ENCODE measurements at places on chromosomes 7 and 10.
A peak's percentile ranks its signal among the peaks of the same experiment; 100 is the strongest.

DNA sequence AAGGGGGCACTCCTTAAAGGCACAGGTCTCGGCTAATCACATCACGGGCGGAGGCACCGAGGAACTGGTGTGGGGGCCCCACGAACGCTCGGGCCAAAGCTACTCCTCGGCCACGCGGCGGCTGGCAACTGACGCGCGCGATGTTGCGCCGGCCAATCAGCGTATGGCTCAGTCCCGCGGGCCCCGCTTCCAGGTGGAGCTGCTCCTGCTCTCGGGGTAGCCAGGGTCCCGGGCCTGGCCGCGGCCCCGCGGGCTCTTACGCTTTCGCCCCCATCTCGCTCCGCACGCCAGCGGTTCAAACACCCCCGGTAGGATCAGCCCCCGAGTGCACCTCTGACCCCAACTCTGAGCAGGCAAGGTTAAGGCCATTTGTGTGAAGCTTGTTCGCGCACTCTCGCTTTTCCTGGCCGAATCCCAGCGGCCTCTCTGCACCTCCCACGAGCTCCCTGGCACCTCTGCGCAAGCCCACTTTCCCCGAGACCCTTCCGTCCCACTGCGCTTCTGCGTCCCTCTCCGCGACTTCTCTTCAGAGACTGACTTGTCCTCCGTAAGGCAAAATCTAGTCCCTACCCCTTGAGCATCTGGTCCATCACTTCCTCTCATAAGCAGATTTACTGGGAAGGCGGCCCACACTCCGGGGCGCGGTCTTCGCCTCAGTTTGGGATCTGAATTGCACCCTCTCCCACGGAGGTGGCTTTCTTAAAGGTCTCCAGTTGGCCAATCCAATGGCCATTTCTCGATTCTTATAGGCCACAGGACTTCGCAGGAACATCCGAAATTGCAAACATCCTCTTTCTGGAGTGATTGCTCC lies 200.9 kb upstream of the TBX20 start:
- no peak for DNase-seq

DNA sequence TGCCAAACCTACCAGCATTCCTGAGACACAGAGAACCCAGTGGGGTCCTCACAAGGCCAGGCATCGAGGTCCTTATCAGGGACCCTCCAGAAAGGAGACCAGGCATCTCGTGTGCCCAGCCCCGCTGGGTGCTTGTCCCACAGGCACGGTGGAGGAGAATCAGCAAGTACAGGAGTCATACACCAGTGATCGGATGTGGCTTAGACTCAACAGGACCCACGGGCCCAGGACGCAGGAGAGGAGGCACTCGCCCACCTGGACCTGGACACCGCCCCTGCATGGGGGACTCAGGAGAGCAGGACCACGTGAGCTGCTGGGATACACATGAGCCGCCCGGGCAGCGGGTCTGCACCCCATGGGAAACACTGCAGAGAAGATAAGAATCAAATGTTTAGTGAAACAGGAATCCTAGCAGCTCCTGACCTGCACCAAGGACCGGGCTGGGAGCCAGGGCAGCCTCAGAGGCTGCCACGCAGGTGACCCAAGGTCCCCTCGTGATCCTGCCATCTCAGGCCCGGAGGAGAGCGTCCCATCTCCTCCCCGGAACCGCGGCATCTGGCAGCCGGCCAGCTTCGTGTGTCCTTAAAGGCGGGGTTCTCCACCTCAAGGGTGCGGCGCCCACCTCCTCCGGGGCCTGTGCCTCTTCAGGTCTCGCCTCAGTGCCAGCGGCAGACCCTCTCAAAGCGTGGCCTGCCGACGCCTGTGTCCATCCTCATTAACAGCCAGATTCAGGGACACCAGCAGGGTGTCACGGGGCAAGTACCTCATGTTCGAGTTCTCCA lies 59.2 kb downstream of the FOXL3 start:
- DNase-seq: no peak

- no peak for DNase-seq
These were observed 61.3 kb upstream of the DNAAF5 start for GRCh38 chr7:664997-665735.

- peak; percentile 45 for DNase-seq
These were observed 7.3 kb downstream of the LRRN3 start for GRCh38 chr7:111098011-111098925.

DNA sequence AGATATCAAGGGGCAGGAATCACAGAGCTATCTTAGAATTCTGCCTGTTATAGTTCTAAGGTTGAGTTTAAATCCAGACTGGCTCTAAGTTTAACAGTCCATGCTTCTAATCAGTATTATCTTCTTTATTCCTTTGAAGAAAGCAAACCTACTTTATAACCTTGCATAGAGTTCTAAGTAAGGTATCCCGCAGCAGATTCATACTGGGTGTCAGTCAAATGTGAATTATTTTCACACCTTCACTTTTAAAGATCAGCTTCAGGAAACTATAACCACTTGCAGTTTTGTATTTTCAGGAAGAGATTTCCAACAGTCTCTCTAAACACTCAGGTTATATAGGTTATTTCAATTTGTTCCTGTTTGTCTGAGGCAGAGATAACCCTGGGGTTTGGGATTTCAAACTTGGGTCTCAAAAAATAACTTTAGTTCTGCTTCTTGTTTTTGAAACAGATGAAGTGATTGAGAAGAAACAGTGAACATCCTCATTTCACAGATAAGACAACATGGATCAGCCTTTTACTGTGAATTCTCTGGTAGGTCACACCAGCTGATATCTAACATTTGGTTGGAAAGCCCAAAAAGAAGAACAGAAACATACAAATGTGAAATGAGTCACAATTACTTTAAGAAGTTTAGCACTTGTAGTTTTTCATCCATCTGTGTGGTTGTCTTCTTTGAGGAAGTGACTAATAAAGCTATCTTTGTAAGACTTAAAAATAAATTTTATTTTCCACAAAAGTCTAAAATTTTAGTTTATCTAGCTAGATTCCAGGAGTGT lies 21.4 kb downstream of the STAMBPL1 start:
- no peak for DNase-seq

DNA sequence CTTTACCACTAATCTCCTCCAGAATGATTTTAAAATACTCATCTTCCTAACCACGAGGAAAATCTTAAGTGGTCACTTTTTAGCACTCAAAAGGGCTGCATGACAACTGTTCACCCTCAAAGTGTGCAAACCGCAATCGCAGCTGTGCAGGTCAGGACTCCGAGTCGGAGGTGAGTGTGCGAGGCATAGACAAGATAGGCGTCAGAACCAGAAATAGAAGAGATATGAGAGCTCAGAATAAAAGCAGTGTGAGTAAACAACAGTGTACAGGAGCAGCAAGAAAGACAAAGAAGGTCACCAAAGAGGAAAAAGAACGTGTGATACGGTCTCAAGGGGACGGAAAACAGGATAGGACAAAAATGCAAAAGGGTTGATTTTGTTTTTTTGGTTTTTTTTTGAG lies 17.5 kb upstream of the ENO4 start:
- DNase-seq: no peak

DNA sequence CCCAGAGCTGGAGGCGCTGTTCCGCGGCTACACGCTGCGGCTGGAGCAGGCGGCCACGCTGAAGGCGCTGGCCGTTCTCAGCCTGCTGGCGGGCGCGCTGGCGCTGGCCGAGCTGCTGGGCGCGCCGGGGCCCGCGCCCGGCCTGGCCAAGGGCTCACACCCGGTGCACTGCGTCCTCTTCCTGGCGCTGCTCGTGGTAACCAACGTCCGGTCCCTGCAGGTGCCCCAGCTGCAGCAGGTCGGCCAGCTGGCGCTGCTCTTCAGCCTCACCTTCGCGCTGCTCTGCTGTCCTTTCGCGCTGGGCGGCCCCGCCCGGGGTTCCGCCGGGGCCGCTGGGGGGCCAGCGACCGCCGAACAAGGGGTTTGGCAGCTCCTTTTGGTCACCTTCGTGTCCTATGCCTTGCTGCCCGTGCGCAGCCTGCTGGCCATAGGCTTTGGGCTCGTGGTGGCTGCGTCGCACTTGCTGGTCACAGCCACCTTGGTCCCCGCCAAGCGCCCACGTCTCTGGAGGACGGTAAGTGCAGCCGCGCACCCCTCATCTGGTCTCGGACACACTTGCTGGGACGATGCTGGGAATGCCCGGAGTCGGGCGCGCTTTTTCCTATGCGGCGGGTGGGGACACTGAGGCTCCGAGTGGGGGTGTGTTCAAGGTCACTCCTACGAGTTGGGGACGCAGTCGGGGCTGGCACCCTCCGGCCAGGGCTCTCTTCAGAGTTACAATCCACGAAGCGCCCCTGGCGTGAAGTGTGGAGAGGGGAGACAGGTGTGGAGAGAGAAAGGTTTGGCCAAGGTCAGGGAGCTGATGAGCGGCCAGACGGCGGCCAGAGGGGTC lies 717 bp downstream of the ADCY1 start:
- DNase-seq: no peak

DNA sequence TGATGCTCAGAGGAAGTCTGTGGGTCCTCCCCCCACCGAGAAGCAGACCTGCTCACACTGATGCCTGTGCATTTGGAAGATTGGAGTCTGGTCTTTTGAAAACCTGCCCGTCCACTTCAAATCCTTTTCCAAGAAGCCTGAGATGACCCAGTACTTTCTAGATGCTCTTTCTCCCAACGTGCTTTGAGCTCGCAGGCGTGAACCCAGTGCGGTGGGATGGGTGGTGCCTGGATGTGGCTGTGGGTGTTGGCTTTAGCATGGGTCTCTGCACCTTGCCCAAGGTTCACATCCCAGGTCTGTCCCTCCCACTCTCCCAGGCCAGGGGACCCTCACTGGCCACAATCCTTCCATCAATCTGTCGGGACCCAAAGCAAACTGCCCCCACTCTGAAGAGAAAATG lies 170.2 kb downstream of the ADARB2 start:
- no peak for DNase-seq

- no peak for DNase-seq
These were observed 800.5 kb upstream of the KCND2 start for GRCh38 chr7:119472408-119473038.

DNA sequence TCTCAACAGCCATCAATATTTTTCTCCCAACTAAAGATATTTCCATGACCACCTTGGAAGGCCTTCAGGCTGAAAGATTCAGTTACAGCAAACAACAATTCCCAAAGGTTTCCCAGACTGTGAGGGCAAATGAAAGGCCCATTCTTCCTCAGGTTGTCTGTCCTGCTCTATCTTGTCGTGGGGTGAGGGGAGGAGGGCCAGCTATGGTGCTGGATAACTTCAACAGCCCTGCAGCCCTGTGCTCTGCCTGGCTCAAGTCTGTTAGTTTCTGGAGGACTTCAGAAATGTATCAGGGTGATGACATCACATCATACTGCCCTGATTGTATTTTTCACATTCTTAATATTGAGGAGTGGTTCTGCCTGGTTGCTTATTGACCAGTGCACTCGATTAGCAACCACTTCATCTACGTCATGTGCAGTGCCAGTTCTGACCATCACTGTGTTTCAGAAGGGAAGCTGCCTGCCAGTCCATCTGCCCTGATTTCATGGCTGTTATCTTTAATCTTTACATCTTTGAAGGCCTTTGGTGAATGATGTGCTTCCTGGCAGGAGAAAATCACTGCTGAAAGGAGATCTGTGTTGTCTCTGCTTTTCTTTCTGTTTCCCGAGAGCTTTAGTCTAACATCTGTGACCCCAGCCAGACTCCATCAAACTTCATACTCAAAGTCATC lies 135.5 kb downstream of the NRF1 start:
- DNase-seq: no peak

DNA sequence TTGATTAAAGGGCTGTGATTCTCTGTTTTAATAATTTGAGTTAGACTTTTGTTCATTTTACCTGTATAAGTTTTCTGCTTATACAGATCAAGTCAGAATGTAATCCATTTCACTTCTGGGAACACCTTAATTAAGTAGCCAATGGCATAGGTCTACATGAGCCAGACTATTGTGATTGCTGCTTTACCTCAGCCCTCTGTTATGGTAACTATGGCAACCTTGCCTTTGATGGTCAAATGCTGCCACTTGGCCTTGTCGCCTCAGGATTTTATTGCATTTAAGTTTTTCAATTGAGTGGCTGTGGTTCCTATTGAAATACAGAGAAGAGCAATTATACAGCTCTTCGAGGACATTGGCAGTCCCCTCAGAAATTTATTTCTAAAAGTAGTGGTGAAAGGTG lies 64.3 kb upstream of the TMEM106B start:
- no peak for DNase-seq

- no peak for DNase-seq
These were observed 4.3 kb downstream of the DDC start for GRCh38 chr7:50560865-50561351.

DNA sequence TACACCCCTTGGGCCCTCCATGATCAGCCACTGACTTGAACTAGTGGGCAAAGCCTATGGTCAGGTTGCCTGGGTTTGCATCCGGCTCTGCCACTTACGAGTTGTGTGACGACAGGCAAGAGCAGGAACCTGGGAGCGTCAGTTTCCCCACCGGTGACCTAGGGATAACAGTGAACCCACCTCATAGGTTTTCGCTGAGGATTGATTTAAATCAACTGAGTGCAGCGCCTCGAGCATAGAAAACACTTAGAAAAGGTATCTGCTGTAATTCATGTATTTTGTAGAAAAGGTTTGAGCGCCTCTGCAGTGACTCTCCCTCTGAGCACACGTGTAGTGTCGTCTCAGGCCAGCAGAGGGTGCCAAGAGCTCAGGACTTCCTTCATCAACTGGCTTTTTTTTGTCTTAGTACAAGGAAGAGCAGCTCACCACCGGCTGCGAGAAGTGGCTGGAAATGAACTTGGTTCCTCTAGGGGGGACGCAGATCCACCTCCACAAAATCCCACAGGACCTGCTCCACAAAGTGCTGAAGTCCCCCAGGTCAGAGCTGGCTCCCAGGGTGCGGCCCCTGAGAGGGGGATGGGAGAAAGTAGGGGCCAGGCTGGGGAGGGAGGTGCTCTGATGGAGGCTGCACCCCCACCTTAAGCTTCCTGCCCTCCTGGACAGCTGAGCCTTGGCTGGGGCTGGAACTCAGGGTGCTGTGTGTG lies 27.7 kb downstream of the BTBD16 start:
- peak; percentile 44 for DNase-seq

DNA sequence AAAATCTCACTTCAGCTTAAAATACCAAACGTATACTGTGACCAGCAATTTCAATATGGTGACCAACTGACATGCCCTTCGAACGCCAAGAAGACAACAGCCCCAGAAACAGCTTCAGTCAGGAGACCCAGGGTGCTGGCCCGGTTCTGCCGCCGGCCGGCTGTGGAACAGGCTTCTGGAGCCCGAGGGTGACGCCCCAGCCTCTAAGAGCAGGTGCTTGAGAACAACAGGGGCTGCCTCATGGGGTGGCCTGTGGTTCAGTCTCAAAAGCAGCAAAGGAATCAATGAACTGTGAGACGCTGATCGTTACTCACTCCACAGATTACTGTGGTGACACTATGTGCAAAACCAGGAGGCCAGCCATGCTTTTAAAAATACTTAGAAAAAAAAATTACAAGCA lies 17.3 kb downstream of the GPER1 start:
- no peak for DNase-seq

All from stimulated activated CD4-positive, alpha-beta T cell treated with anti-CD3 and anti-CD28 coated beads, TNF-alpha, amount 100 ng/mL, for 1 hour (primary cell).